ENCODE measurements at places on chromosomes 16 and 17.

DNA sequence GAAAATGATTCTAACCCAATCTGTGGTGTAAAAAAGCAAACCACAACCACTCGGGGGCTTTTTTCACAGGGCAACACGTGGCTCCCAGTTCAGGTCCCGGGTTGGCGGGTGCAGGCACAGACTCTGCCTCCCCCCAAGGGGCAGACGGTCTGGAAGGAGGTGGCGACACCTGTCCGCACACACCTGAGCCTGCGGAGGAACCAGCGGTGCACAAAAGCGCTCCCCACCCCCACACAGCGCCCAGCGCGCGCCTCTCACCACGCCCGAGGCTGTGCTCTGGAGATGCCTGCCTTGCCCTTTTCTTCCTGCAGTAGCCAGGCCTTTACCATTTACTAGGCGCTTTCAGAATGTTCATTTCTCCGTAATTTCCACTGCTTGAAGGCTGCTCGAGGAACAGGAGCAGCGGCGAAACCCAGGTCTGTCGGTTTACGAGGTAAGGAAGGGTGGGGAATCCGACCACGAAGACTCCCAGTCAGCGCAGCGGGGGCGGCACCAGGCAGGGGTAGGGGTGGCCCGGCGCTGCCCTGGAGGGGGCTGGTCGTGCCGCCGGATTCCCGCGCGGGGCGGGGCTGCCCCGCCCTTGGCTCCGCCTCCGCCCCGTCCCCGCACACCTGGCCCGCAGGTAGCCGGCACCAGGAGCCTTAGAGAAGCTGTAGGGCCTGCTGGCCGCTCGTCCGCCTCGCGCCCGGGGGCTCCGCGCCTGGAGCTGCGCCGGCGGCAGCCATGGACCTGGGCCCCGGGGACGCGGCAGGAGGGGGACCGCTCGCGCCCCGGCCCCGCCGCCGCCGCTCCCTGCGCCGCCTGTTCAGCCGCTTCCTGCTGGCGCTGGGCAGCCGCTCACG is at the start of gene USP43:
Gene USP43 (plus strand): TSS at position 608 of the 842 bp plus-strand sequence. CDS start 116 bp downstream, at position 724.
- DNase-seq = peak; percentile 11

GRCh38 chr16:89860747-89861304 is 12.6 kb upstream of the TCF25 start:
- peak; percentile 77 for DNase-seq

DNA sequence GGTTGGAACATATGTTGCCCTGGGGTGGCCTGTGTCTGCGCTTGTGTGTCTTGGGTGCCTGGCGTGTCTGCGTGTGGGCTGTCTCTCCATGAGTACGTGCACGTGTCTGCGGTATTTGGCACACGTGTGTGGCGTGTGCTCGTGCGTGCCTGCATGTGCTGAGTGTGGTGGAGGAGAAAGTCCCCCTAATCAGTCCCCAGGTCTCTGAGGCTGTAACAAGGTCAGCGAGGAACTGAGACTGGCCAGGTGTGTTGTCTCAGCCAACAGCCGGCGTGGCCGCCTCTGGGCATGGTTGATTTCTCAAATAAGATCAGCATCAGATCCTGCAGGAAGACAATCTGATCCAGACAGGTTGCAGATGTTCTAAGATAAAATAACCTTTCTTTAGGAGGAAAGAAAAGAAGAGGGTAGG is 3.5 kb upstream of the CPNE7 start:
- DNase-seq = no peak

GRCh38 chr17:48025040-48025903 is 12.3 kb downstream of the COPZ2 start:
- peak; percentile 97 for DNase-seq

GRCh38 chr17:38344420-38344745 is 627 bp upstream of the GPR179 start:
- DNase-seq = no peak

DNA sequence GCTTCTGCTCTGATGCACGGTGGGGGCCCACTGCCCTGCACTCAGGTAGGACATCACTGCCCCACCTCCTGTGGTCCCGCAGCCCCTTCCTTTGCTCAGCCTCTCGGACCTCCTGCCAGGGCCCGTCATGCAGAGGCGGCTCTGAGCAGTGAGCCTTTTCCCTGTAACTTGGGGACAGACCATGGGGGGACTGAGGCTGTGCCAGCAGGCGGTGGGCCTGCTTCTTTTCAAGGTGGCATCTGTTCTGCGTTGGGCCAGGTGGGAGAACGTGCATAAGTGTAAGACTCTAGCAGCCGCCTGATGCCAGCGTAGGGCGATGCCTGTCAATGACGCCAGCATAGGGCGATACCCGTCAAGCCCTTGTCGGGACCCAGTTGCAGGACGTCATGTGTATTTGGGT is 40.3 kb upstream of the ZNF469 start:
- no peak for DNase-seq

- DNase-seq = no peak
These were observed 996 bp downstream of the SLC25A10 start for GRCh38 chr17:81713004-81713555.

GRCh38 chr16:13939821-13940220 is 19.9 kb downstream of the ERCC4 start:
- no peak for DNase-seq

DNA sequence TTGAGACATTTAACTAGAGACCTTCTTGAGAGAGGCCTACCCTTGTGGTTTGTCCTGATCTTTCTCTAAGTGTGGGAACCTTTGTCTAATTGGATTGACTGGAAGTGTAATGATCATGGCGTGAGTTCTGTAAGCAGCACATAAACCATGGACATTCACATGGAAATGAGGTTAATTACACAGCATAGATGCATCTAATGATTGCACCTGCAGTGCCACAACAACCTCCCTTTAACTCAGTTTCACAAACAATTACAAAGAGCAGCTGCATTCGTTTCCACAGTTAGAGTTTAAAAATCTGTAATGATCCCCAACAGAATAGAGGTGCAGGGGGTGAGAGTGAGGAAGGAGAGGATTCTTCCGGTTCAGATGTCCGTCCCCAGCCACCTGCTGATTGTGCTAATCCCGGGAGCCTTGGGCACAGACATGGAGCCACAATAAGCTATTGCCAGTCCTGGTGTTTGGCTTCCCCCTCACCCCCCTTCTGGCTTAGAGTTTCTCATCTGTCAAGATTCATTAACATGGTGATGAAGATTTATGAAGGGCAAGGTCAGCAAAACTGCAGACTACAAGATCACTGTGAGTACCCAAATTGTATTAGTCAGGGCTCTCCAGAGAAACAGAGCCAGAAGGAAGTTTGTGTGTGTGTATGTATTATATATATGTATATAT is 659.2 kb upstream of the SOX9 start:
- no peak for DNase-seq

- DNase-seq = no peak
These were observed 184.6 kb upstream of the CHMP6 start for GRCh38 chr17:80807014-80807413.

DNA sequence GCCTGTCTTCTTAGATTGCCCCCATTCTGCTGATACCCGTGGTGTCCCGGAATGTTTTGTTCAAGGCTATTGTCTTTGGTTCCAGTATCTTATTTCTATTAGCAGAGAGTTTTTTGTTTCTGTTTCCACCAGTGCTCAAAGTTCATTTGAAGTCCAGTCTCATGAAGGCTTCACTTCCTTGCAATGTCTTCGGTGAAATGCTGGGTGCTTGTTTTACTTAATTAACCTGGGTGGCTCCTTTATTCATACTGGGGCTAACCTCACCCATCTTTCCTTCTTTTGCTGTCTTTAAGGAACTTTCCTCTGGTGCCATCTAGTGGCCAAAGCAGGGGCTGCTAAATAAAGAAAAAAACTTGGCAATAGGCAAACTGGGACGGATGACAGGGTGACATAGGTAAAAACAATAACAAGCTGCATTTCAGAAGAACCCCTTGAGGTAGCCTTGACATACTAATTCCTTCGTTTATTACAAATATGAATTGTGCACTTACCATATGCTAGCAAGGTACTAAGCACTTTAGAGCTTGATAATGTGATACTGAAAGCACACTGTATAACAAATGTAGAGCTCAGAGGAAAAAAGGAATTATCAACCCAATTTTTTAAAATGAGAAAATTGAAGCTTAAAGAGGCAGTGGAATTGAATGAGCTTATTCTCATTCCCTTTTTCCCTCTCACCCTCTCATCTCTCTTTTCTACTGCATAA is 2.8 kb upstream of the SMIM36 start:
- peak; percentile 67 for DNase-seq

- no peak for DNase-seq
These were observed 12.3 kb upstream of the EFCAB13 start for GRCh38 chr17:47311420-47311819.

GRCh38 chr16:49854796-49855203 is 1.1 kb downstream of the ZNF423 start:
- DNase-seq = no peak

GRCh38 chr17:60089096-60089806 is 10.5 kb upstream of the HEATR6 start:
- no peak for DNase-seq

DNA sequence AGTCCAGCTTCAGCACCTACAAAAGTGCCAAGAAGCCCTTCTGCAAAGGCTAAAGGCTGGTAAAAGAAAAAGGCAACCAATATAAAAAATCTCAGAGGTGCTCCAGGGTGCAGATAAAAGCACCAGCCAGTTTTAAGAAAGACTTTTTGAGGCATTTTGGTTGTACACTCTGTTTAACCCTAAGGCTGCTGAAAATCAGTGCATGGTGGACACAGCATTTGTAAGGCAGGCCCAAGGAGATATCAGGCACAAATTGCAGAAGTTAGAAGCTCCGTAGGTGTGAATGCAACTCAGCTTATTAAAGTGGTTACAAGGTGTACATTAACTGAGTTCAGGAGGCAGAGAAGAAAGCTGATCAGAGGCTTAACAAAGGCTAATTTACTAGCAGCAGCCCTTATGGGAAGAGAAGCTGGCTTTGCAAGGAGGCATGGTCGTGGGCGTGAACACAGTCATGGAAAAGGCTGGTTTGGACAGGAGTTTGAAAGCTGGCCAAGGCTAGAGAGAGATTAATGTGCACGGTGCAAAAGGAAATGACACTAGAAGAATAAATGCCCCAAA is 21.1 kb downstream of the ACSM1 start:
- DNase-seq = no peak

DNA sequence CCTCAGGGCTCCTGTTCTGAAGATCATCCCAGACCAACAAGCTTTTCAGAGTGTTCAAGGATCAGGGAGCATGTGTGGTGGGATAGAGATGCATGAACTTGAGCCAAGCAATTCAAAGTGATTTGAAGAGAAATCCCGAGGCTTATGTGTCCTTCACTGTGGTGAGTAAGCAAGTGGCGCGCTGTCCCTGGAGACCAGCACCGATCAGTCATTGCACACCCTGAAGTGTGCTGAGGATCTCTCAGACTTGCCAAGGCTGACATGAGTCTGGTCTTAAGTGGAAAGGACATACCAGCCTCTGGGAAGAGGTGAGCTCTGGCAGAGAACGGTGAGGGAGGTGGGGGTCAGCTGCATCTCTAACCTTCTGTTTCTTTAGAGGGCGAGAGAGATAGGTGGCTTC is 43.8 kb upstream of the CDH13 start:
- no peak for DNase-seq

DNA sequence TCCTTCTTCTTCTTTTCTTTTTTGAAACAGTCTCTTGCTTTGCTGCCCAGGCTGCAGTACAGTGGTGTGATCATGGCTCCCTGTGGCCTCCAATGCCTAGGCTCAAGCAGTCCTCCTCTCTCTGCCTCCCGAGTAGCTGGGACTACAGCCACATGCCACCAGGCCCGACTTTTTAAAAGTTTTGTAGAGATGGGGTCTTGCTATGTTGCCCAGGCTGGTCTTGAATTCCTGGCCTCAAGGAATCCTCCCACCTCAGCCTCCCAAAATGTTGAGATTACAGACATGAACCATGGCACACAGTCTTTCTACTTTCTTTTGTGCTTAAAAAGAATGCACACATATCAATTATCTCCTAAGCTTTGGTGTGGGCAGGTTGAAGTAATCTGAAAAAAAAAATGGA is 61.0 kb upstream of the DNAJA2 start:
- no peak for DNase-seq

DNA sequence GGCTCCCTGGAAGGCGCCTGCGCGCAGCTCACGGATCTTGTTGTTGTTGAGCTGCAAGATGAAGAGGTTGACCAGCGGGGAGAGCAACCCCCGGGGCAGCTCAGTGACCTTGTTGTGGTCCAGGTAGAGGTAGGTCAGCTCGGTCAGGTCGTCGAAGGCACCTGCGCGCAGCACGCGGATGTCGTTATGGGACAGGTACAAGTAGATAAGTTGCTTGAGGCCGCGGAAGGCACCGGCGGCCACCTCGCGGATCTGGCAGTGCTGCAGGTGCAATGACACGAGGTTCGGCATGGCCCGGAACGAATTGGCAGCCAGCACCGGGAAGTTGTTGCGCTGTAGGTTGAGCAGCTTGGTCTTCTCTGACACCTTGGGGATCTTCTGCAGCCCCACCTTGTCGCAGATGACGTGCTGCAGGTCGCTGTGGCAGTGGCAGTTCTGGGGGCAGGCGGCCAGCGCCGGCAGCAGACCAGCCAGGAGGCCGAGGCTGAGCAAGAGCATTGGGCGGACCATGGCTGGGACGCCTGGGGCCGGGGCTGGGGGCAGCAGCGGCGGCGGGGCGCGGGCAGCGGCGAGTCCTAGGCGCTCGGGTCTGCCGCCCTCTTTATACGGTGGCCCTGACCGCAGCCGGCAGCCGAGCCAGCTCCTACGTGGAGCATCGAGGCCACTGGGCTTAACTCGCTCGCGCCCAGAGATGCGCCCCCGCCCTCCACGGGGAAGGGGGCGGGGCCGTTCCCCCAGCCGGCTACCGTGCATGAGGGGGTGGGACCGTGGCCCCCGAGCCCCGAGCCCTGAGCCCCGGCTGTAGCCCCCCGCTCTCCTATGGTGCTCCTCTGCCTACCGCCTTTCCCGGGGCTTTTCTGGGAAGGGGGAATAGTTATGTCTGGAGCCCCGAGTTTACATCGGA is at the start of gene CHAD:
Gene CHAD (minus strand): TSS at position 577 of the 904 bp plus-strand sequence. CDS start 67 bp downstream, at position 510.
- no peak for DNase-seq

DNA sequence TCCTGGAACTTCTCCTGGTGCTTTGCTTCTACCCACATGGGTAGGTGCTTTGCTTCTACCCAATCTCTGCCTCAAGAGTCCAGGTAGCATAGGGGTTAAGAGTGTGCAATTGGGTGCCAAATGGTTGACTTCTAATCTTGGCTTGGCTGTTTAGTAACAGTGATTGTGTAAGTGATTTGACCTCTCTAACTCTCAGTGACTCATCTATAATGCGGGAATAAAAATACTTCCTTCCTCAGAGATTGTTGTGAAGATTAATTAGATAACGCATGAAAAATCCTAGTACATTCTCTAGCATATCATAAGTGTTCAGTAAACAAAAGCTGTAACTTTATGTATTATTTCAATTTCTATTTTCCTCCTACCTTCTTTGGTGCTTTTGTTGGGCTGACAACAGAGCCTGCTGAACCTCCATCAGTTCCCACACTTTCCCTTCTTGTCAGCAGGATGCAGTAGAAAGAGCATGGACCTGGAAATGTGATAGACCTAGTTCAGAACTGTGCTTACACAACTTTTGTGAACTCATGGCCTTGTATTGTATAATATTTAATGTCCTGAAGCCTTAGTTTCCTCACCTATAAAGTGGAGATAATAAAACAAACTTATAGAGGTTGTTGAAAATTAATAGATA is 72.9 kb upstream of the SMIM36 start:
- no peak for DNase-seq

DNA sequence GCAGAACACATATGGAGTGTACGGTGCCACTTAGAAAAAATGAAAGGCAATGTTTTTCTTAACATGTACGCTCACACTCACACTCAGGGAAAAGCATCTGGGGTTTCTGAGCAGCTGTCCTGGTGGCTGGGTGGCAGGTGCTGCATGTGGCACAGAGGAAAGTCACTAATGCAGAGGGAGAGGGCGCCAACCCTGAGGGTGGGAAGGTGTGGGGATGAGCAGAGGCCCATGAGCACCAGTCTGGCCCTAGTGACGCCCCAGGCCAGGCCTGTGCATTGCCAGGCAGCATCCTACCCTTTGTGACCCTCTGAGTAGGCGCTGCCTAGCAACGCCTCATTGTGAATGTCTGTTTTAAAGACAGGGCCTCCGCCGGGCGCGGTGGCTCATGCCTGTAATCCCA is 19.1 kb upstream of the LCMT1 start:
- no peak for DNase-seq

Data from stimulated activated CD4-positive, alpha-beta T cell treated with anti-CD3 and anti-CD28 coated beads, Interleukin-1b, Interleukin-23, amount 100 ng/mL, for 48 hours (primary cell).